ENCODE measurements at places on chromosomes 13 and 19.

- no peak for DNase-seq
Measured at GRCh38 chr19:42247640-42248199, 5.3 kb upstream of the GSK3A start.

DNA sequence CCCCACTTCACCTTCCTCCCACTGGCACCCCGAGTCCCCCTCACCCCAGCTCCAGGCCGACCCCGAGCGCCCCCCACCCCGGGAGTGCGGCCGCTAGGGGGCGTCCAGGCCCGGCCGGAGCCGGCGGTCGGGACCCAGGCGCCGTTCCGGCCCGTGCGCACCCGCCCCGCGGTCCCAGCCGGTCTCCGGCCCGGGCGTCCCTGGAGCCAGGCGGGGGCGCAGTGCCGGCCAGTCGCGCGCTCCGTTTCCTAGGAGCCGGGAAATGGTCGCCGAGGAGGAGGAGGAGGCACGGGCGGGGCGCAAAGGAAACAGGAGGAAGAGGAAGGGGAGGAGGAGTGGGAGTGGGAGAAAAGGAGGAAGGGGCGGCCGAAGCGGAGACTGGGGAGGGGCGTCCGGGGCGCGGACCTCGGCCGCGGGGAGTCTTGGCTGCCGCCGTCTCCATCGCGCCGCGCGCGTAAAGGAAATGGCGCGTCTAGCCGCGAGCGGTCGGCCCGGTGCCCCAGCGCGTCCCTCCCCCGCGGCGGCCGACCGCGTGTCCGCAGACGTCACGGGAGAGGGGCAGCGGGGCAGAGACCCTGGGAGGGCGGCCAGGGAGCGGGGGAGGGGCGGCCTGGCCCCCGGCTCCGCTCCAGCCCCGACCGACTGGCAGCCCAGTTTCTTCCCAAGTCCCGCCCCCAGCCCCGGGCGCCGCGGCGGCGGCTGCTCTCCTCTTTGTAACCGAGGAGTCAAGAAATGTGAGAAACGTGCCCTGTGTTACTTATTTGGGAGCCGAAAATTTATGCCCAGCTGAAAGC is 1.1 kb upstream of the KCTD15 start:
- no peak for DNase-seq

- DNase-seq = no peak
Measured at GRCh38 chr13:25943658-25944057, 108.2 kb downstream of the SHISA2 start.

DNA sequence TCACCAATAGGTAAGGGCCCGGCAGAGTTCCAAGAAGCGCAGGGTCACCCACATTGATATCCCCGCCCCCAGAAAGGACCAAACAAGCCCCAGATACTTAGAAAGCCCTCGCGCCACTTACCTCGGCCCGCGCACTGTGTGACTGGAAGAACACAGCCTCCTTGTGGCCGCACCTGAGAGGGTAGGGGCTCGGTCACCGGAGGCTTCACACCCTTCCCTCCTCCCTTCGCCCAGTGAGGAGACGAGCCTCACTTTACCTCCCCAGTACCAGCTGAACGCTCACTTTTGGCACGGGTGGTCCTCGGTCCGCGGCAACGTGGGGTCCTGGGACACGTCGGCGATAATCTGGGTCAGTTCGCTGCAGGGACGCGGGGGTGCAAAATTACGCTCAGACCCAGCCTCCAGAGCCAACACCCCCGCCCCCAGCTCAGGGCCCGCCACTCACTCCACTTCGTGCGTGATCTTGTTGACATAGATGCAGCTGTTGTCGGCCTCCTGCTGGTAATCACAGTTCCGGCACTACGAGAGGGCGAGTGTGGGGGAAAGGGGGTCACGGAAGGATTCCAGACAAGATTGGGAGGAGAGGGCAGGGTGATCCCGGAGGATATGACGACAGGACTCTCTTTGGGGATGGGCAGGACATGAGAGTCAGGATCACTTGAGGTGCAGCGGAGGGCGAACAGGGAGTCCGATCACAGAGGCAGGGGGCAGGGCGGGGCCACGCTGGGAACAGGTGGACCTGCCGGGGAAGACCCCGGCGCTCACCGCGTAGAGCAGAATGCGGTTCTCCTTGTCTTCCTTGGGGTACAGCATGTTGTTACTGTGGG is 568 bp downstream of the POLR2I start:
- DNase-seq = no peak

All from AG04450 (cell line).